ENCODE measurements at places on chromosomes 1 and 21.

DNA sequence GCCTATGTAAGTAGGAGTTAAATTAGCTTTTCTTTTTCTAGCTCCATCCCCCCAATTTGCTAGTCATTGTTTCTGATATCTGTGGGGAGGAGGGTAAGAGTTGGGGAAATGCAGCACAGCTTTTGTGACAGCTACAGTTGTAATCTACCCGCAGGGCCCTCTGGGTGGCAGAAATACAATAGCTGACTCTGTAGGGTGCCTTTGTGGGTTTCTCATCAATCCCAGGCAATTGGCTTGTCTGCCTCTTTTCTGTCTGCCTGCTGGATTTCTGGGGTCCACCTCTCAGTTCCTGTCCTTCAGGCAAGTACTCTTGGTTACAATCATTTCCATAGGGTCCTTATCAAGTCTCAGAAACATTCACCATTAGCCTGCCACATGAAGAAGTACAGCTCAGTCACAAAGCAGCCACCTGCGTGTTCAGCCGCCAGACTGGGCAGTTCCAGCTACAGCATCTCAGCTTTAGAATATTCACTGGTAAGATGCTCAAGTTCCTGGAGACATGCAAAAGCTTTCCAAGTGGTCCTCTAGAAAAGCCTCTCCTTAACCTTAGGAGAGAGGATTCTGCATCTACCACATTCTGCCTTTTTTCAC, 19.2 kb upstream of the SLC44A5 start:
- no peak for DNase-seq

GRCh38 chr1:81559662-81560350, 240.9 kb upstream of the ADGRL2 start:
- DNase-seq, result no peak

- no peak for DNase-seq
Observed at GRCh38 chr1:22751124-22751531, 40.5 kb downstream of the EPHB2 start.

DNA sequence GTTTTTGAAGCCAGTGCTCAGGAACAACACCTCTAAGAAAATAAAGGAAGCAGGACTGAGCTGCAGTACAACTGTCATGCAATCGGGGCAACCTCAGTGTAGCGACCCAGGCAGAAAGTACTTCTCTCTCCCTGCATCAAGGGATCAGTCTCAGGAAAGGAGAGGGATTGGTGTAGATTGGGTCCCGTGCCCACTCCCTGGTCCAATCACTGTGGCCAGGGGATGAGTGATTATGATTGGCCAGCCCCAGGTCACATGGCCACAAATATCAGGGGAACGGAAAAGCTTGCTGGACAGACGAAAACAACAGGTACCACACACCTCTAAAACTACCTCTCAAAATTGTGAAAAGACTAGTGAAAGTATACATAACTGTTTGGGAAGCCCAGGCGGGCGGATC, 136.2 kb upstream of the F3 start:
- DNase-seq, result no peak

DNA sequence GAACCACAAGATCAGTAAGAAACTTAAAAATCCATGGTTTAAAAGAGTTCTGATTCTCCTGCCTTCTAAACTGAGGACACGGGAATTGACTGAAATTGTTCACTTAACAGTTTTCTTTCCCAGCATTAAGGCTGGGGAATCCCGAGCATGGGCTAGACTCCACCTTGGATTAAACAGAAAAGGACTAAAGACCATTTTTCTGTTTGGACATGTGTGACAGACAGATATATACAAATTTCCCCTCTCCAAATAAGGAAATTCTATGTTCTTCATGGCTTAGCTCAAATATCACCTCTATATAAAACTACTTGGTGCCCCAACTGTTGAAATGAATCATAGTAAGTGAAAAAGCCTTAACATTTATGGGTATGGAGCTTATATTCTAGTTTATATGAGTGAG, 85.0 kb downstream of the UROD start:
- no peak for DNase-seq

DNA sequence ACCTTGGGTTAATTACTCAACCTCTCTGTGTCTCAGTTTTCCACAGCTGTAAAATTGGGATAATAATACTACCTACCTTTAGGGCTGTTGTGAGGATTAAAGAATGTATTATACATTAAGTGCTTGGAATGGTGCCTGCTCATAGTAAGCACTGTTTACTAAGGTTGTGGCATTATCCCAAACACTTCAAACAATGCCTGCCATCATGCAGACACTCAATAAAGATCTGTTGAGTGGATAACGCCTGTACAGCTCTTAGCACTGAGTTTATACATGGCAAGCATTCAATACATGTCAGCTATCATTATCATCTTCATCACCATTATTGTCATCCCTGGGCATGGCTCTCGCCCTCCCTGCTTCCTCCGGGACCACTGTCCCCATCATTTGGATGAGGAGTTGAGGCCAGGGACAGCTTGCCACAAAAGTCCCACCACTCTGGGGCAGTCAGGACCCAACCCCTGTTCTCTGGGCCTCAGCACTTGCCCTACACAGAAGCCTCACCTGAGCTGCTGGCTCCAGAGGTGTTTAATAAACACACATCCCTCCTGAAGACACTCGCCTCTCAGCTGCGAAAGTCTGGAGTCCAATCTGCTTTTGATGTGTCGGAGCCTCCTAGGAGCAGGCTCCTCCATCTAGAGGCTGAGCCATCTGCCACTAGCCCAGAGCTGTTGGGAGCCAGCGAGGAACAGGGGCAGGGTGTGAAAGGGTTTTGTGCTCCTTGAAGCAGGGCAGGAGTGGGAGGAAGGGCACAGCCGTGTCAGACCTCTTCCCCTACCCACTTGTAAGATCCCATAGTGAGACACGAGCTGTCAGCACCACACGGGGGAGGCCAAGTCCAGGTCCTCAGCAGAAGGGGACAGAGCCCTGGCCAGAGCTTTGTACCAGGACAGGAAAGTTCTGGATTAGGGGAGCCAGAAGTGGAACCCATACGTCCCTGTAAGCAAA, 80.9 kb upstream of the ZC3H12A start:
- no peak for DNase-seq

DNA sequence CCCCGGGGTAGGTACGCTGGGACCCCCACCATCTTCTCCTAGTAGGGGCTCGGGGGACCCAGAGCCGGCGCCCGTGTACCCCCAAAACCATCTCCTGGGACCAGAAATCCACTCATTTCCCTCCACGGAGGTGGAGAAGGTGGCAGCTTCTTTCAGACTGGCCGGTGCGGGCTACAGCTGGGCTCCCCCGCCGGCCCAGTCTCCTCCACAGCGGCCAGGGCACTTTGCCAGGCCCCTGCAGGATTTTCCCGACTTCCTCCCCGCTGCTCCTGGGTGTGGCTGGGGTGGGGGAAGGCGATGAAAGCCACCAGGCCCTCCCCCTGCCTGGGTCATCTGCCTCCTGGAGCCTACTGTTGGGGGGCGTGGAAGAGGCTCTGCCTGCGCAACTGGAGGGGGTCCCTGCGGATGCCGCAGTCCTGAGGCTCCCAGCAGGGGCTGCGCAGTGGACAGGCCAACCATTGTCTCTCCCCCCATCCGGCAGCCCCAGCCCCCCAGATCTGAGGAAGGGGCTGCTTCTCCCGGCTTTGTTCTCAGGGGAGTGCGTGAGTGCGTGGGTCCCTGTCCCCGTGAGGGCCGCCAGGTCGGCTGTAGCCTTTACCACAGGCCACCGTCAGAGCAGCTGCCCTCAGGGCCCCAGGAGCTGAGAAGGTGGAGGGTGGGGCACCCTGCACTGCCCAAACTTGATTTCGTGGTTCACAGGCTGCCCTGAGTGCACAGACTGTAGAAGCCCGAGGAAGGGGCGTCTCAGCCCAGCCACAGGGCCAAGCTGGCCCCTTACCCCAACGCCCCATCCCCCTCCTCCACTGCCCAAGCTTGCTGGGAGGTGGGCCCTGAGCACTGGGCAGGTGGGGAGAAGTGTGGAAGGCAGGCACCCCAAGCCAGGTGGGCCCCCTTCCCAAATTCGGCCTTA, 1.3 kb downstream of the AGRN start:
- DNase-seq, result peak; percentile 83

GRCh38 chr1:175690298-175690697, 53.1 kb downstream of the TNR start:
- DNase-seq, result no peak

GRCh38 chr1:40847023-40847745, 15.0 kb downstream of the CITED4 start:
- DNase-seq, result no peak

- peak; percentile 34 for DNase-seq
Observed at GRCh38 chr1:171841931-171842761, 848 bp downstream of the DNM3 start.

- DNase-seq, result no peak
Observed at GRCh38 chr21:29105218-29105617, 25.2 kb upstream of the MAP3K7CL start.

DNA sequence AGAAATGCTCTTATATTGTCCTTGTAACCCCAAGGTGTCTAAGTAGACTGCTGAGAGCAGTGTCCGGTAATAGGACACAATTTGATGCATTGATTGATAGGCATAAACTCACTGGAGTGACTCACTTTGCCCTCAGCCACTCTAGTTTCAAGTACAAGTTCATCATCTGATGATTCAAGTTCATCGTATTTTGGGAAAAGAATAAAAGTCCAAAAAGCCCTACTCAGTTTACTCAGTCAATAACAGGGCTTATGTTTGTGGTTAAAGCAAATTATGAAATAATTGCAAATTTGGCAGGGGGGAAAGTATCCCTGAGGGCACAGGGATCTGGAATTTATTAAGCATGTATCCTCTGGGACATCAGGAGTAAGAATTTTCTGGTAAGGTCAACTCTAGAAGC, 7.6 kb upstream of the ATF3 start:
- DNase-seq, result no peak

DNA sequence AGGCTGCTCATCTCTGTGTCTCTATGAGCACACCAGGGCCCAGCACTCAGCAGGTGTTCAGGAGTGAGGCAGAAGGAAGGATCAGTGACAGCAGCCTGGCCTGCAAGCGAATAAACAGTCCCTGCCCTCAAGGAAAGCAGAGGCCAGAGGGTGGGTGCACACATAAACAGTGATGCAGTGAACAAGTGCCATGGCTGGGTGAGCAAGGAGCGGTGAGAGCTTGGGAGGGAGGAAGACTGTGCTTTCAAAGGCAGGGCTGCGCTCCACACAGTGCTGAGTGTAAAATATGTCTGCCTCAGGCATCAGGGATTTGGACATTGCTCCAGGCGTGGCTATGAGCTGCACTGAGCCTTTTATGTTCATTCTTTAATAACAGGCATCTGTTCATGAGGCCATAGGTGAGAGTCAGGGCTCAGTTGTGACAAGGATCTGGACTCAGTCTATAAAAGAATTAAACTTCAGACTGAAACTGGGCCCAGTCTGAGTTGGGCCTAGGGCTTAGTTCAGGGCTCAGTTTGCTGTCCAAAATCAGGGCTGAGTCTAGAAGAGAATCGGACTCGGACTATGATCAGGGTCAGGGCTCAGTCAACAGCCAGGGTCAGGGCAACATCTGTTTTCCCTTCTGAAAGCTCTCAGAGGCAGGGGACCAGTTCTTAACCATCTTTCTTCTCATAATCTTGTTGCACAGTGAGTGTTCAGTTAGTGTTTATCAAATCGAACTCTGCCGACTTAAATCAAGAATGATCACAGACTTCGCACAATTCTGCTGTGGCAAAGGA, 213.7 kb downstream of the FOXD2 start:
- DNase-seq, result no peak

- DNase-seq, result no peak
Observed at GRCh38 chr1:242629396-242629795, 104.9 kb upstream of the PLD5 start.

- no peak for DNase-seq
Observed at GRCh38 chr1:15965228-15965767, 10.6 kb downstream of the ZBTB17 start.

DNA sequence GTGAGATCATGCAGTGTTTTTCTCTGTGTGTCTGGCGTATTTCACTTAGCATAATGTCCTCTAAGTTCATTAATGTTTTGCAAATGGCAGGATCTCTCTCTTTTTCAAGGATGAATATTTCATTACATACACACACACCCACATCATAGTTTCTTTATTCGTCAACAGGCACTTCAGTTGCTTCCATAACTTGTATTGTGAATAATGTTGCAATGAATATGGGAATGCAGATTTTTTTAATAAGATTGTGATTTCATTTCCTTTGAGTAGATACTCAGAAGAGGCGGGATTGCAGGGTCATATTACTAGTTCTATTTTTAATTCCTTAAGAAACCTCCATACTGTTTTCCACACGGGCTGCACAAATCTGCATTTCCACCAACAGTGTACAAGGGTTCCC, 134.0 kb downstream of the CLEC20A start:
- no peak for DNase-seq

GRCh38 chr1:221276896-221277409, 397.7 kb downstream of the HLX start:
- no peak for DNase-seq

- no peak for DNase-seq
Observed at GRCh38 chr1:8878448-8878697, at the start of gene ENO1. Gene ENO1 (minus strand): TSS chr1:8878686. CDS start chr1:8874908, 3,778 bp downstream.

- DNase-seq, result no peak
Observed at GRCh38 chr1:147826259-147826658, 65.9 kb upstream of the GJA5 start.

DNA sequence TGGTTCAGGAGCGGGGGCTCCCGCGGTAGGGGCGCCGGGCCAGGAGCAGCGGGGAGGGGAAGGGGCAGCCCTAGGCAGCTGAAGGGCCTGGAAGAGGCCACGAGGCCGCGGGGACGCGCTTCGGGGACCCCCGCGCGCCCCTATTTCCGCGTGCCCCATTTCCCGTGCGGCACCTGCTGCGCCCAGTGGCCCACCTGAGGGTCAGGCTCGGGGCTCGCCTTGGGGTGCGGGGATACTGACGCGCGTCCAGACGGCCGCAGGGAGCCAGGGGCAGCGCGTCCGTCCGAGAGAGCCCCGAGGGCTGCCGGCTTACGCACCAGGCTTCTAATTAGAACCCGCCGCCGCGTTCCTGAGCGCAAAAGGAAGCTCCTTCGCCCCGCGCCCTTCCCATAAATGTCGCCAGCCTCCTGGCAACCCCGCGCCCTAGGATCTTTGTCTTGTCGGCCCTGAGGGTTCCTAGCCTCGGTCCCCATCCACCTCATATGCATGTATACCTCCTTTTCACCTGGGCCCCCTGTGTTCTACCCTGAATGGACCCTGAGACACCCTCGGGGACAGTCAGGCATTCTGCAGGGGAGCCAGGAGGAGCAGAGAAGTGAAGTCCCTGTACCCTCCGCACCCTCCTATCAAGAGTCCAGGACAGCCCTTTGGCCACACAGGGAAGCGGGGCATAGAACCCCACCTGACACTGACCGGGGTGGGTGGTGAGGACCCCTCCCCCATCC, 1.8 kb downstream of the WNT3A start:
- no peak for DNase-seq

- DNase-seq, result no peak
Observed at GRCh38 chr1:190747704-190748103, 270.0 kb upstream of the BRINP3 start.

DNA sequence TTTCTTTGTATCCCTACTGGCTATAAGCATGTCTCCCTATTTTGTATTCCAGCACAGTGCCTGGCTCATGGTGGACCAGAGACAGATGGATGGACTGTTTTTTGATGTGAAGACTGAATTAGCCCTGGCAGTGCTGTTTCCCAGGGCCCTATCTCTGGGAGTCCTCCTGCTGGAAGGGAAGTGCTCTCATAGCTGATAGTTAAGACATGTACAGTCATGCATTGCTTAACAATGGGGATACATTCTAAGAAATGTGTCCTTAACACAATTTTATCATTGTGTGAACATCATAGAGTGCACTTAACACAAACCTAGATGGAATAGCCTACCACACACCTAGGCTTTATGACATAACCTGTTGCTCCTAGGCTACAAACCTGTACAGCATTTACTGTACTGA, 21.1 kb downstream of the TLCD4 start:
- DNase-seq, result no peak

- DNase-seq, result no peak
Observed at GRCh38 chr1:117161887-117162286, 40.3 kb upstream of the TRIM45 start.

Measured in left hindlimb (tissue), 1 donor.